ENCODE measurements at places on chromosomes 1 and 21.

DNA sequence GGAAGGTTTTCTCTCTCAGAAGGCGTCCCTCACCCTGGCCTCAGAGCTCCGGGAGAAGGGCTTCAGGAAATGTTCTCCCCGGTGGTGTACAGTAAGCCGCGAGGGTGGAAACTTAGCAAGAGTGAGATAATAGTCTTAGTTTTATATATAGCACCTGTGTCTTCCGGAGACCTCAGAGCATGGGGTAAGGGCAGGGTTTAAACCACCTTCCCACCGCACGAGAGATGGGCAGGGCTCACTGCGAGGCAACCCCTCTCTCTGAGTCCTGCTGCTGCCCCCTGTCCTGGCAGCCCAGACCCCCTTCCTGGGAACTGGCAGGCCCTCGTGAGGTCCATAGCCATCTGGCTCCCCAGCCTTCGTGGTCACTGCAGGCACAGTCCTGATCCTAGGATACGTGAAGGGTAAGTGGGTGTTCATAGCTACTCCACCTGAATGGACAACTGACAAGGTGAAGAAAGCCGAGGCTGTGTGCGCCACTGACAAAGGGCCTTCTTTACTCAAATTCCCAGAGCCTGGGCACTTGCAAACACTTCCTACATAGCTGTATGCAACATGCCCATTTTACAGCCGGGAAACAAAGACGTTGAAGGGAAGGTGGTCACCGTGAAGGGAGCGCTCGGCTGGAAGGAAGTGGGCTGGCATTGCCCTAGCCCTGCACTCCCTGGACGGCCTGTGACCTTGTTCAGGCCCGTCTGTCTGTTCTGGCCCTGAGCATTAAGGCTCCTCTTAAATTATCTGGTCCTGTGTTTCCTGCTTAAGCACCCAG lies 26.9 kb downstream of the ITPKB start:
- DNase-seq: no peak

GRCh38 chr1:4614371-4615137 lies 39.9 kb upstream of the AJAP1 start:
- DNase-seq: no peak

- DNase-seq: no peak
Measured at GRCh38 chr1:208603721-208604120, 359.5 kb upstream of the PLXNA2 start.

GRCh38 chr1:39575191-39576015 lies 1.2 kb downstream of the PABPC4 start:
- DNase-seq: peak; percentile 32

DNA sequence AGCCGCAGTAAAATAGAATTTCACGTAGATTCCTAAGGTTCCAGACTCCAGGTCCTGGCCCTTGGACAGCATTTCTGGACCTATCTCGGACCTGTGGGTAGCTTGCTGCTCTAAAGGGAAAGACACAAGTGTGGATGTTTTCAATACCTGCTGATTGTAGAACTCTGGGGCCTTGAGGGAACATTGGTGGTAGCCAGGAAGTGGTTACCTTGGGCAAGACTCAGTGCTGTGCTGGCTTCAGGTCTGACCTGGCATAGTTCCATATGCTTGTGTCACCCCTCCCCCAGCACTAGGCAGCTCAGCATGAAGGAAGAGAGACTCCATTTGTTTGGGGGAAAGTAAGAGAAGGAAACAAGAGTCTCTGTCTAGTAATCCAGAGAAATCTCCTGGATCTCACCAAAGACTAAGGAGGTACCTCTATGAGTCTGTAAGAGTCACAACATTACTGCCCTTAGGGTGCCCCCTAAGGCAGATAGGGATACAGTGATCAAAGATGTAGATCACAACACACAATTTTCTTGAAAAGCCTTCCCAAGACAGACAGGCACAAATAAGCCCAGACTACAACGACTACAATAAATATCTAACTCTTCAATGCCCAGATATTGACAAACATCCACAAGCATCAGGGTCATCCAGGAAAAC lies 398.8 kb downstream of the TGFB2 start:
- DNase-seq: no peak

DNA sequence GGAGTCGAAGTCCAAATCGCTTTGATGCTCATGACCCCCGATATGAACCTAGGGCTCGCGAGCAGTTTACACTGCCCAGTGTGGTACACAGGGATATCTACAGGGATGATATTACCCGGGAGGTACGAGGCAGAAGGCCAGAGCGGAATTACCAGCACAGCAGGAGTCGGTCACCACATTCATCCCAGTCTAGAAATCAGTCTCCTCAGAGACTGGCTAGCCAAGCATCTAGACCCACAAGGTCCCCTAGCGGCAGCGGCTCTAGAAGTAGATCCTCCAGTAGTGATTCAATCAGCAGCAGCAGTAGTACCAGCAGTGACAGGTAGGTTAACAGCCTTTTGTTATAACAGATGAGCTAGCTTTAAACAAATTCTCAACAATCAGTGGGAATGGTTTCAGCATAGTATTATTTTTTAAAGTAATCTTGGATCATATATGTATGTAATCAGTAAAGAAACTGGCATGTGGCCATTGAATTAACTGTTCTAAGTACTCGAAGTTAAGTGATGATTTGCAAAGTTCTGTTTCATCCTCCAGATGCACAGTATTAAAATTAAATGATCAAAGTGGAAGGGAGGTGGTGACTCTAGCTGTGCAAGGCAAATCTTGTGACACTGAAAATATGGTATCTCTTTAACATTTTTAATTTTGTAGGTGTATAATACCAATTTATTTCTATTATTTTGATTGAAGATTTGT lies 29.0 kb downstream of the SPEN start:
- peak; percentile 50 for DNase-seq

Data from NCI-H2227 treated with DMSO at 0.1 percent for 48 hours (cell line).